ENCODE measurements at places on chromosomes 7 and 10. TPM values are rescaled to one million over a fixed set of nuclear protein-coding genes. Genes with fewer than 3 reads are reported as not detected.

The MRC1 gene
- not detected for total RNA-seq

The PRPS1L1 gene
- total RNA-seq = not detected

The PAPSS2 gene
- 147 TPM for total RNA-seq

The IL15RA gene
- 18.5 TPM for total RNA-seq
